ENCODE measurements at places on chromosomes 12 and 14. TPM values are rescaled to one million over a fixed set of nuclear protein-coding genes. Genes with fewer than 3 reads are reported as not detected.
A peak's percentile ranks its signal among the peaks of the same experiment; 100 is the strongest.

Gene VRTN
- not detected for total RNA-seq

Gene FAM234B
- 20.6 TPM for total RNA-seq

Gene IRAK4
- 39.4 TPM for total RNA-seq

Gene MUCL1
- not detected for total RNA-seq

Gene GLS2
- total RNA-seq, result 2.5 TPM

Gene OAS1
- total RNA-seq, result 7.9 TPM

Gene GSG1
- total RNA-seq, result not detected

DNA sequence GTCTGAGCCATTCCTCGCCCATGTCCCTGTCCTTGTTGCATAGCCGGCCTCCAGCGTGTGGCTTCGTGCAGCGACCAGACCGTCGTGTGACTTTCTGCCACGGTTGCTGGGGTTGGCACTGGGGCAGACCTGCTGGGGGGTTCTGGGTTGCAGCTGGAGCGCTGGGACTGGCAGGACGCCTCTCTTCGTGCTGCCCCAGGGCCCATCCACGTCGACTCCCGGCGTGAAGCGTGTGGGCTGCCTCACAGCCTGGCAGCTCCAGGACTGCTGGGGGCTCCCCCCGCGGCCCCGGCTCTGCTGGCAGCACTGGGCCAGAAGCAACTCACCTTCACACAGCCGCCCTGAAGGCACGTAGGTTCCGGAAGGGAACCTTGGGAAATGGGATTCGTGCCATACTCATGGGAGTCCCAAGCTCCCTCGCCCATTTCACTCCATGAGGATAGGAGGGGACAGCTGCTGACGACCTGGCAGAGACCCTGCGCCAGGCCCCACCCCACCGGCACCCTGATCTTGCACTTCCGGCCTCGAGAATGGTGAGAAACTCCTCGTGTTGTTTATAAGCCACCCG is 51.9 kb downstream of the GALNT9 start:
- peaks cover 44% of the 10 kb centered on the region for H3K4me1 ChIP-seq
- DNase-seq, result peak; percentile 75
- no peak overlapping the region for H3K4me3 ChIP-seq
- H3K36me3 ChIP-seq, result no peaks in the 10 kb centered on the region
- H3K27me3 ChIP-seq, result no peaks in the 10 kb centered on the region

GRCh38 chr12:104275689-104276088 is 27.9 kb upstream of the EID3 start:
- H3K36me3 ChIP-seq, result no peaks in the 10 kb centered on the region
- DNase-seq, result no peak
- peaks cover 6% of the 10 kb centered on the region for H3K4me1 ChIP-seq

DNA sequence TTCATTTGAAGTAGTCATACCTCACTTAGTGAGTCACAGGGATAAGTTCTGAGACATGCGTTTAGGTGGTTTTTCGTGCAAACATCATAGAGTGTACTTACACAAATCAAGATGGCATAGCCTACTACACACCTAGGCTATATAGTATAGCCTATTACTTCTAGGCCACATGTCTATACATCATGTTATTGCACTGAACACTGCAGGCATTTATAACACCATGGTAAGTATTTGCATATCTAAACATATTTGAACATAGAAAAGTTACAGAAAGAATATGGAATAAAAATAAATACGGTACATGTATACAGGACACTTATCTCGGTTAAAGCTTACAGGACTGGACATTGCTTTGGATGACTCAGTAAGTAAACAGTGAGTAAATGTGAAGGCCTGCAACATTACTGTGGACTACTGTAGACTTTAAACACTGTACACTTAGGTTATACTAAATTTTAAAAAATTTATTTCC is 670.6 kb downstream of the SLC16A7 start:
- H3K27me3 ChIP-seq, result no peaks in the 10 kb centered on the region
- H3K4me1 ChIP-seq, result no peaks in the 10 kb centered on the region
- H3K4me3 ChIP-seq, result no peak overlapping the region
- no peak overlapping the region for H3K27ac ChIP-seq
- DNase-seq, result no peak

- H3K27ac ChIP-seq, result no peak overlapping the region
- H3K4me1 ChIP-seq, result no peaks in the 10 kb centered on the region
- H3K4me3 ChIP-seq, result no peak overlapping the region
- H3K27me3 ChIP-seq, result no peaks in the 10 kb centered on the region
Measured at GRCh38 chr14:92978229-92979021, 55.5 kb downstream of the CHGA start.

- H3K4me1 ChIP-seq, result no peaks in the 10 kb centered on the region
- H3K27ac ChIP-seq, result no peak overlapping the region
- no peak for DNase-seq
Measured at GRCh38 chr14:79225815-79226214, 985.5 kb downstream of the DIO2 start.

- no peak for DNase-seq
- no peak overlapping the region for H3K27ac ChIP-seq
- H3K4me1 ChIP-seq, result peaks cover 9% of the 10 kb centered on the region
- no peak overlapping the region for H3K4me3 ChIP-seq
Measured at GRCh38 chr12:4806439-4807115, 86.4 kb downstream of the GALNT8 start.

DNA sequence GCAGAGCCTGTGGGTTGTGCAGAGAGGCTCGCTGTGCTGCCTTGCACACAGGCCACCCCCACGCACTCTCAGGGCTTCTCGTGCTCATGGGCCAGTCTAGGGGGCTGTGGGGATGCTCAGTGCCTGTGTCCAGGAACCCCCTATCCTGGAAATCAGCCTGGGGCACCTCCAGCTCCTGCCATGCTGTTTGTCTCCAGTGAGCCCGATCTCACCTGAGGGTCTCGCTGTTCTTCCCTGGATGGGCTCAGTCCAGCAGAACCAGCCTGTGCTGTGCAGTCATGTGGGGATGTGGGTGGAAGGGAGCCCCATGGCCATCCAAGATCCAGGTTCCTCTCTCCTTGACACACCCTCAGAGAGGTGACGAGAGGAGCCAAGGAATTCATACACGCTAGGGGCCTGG is 26.7 kb downstream of the SERPINA1 start:
- no peak for DNase-seq
- H3K27ac ChIP-seq, result no peak overlapping the region
- no peaks in the 10 kb centered on the region for H3K4me1 ChIP-seq
- H3K4me3 ChIP-seq, result no peak overlapping the region

DNA sequence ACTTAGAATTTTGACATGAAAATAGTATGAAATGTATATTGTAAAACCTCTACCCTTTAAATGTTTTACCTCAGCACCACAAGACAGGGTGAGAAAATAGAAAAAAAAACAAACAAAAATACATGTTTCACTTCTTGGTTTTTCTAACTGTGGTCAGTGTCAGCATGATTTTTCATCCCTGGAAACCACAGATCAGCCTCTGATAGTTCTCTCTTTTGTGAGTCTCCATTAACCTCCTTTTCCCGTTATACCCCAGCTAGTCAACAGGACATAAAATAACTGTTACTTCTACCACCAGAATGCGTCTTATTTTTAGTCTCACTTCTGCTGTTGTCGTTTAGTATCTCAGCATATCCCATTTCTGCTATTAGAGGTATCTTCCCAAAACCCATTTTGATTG is 48.3 kb upstream of the KCNMB4 start:
- no peaks in the 10 kb centered on the region for H3K4me1 ChIP-seq
- H3K36me3 ChIP-seq, result no peaks in the 10 kb centered on the region
- no peak for DNase-seq

- no peak overlapping the region for H3K4me3 ChIP-seq
- no peak overlapping the region for H3K27ac ChIP-seq
- no peaks in the 10 kb centered on the region for H3K4me1 ChIP-seq
- no peaks in the 10 kb centered on the region for H3K36me3 ChIP-seq
- DNase-seq, result no peak
Measured at GRCh38 chr12:69686731-69687130, 12.4 kb downstream of the BEST3 start.

DNA sequence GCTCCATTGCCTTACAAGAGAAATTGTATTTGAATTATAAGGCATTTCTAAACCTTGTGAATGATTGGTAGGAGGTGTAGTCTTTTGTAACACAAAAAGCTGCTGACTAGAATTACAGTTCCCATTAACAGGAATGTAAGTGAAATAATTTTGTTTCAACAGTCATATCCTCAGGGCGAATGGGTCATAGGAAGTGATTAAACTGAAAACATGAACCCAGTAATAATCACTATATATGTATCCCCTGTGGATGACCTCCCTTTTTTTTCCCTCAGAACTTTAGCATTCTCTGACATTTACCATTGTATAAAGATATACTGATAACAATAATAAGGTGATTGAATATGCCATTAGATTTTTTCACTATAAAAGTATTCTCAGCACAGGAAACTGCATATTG is 312.3 kb downstream of the ATP23 start:
- H3K4me3 ChIP-seq, result no peak overlapping the region
- H3K27me3 ChIP-seq, result no peaks in the 10 kb centered on the region
- DNase-seq, result no peak

- no peak overlapping the region for H3K27ac ChIP-seq
- no peak for DNase-seq
- no peak overlapping the region for H3K4me3 ChIP-seq
- H3K36me3 ChIP-seq, result no peaks in the 10 kb centered on the region
- no peaks in the 10 kb centered on the region for H3K4me1 ChIP-seq
Measured at GRCh38 chr14:101222362-101223070, 319.0 kb upstream of the RTL1 start.

DNA sequence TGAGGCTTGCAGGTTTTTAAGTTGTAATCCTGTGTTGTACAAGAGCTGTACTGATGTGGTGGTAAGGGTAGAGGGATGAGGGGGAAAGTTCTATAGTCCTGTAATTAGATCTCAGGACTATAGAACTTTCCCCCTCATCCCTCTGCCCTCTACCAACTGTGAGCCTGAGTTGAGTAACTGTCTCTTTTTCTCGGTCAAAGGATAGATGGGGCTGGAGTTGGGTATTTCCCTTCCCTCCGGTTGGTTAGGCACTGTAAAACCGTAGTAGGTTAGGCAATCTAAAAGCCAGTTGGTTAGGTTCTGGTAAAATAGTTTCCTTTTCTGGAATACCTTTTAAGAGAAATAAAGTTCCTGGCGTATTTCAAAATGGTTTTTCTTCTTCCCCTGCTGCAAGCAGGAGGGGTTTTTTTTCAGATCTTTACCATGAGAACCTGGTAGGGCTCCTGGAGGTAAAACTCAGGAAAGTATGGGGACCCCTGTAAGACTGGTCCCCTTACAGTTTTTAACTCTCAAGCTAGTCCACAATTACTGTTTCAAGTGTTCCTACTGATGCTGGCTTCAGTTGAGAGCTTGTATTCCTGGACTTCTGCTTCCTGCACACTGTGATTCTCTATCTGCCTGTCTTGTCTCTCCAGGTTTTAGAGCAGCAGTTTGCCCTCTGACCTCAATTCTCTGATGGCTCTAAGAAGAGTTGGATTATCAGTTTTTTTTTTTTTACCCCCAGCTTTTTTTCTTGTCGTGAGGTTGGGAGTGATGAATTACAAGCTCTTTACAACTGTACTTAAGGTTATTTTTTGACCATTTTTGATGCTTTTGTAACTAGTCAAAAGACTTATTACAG is 58.7 kb downstream of the FUT8 start:
- H3K27ac ChIP-seq, result no peak overlapping the region
- H3K36me3 ChIP-seq, result no peaks in the 10 kb centered on the region
- no peak for DNase-seq
- H3K4me3 ChIP-seq, result no peak overlapping the region

GRCh38 chr12:57740656-57741412 is 2.3 kb upstream of the AGAP2 start:
- no peak overlapping the region for H3K4me3 ChIP-seq
- no peak overlapping the region for H3K27ac ChIP-seq
- H3K4me1 ChIP-seq, result peaks cover 11% of the 10 kb centered on the region
- no peaks in the 10 kb centered on the region for H3K36me3 ChIP-seq
